ENCODE measurements at places on chromosomes 2 and 18.
A peak's percentile ranks its signal among the peaks of the same experiment; 100 is the strongest.

- no peak for DNase-seq
These were observed 91.8 kb downstream of the CABLES1 start for GRCh38 chr18:23226930-23227725.

DNA sequence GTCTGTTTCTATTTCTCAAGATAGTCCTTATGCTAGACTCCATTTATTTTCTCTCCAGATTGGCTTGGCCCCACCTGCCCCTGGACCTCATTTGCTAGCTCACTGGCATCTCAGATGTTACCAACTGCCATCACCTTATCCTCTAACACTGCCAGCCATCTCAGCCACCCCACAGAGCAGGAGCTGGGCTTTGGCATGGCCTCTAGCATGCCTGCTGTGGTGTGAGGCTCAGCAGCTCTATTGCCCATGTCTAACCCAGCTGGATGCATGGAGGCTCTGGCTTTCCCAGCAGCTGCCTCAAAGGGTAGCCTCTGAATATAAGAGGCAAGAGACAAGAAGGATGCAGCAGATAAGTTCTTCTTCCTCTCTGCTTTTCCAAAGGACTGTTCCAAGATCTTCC is 373.4 kb downstream of the TNS1 start:
- no peak for DNase-seq

DNA sequence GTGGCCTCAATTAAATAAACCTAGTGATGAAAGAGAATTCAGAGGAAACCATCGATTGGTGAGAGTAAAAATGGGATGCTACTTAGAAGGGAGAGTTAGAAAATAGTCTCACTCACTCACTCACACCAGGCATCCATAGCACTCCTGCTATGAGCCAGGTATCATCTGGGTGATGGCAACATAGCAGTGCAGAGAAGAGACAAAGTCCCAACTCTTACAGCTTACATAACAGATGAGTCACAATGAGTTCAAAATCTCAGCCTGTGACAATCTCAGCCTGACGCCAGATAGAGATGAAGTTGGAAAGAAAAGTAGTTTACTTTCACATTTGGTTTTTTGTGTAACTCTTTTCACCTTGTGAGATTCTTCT is 55.4 kb upstream of the THOC1 start:
- no peak for DNase-seq

GRCh38 chr18:63368611-63369010 is 1.6 kb upstream of the KDSR start:
- no peak for DNase-seq

DNA sequence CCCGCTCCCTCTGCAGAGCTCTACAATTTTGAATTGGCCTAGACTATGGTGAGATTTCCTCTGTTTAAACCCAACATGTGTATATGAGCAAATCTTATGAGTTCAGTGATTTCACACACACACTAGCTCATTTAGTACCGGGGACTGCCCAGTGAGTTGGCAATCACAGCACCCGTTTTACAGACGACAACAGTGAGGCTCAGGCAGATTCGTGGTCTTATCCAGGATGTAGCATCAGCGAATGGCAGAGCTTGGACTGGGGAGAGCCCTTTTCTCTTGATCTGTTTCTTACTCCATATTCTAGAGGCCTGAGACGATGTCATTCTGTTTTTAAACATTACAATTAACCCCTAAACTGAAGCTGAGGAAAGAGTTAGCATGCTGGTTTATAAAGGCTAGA is 419.9 kb downstream of the NBAS start:
- no peak for DNase-seq

- no peak for DNase-seq
These were observed 533 bp downstream of the HPCAL1 start for GRCh38 chr2:10303181-10303693.

DNA sequence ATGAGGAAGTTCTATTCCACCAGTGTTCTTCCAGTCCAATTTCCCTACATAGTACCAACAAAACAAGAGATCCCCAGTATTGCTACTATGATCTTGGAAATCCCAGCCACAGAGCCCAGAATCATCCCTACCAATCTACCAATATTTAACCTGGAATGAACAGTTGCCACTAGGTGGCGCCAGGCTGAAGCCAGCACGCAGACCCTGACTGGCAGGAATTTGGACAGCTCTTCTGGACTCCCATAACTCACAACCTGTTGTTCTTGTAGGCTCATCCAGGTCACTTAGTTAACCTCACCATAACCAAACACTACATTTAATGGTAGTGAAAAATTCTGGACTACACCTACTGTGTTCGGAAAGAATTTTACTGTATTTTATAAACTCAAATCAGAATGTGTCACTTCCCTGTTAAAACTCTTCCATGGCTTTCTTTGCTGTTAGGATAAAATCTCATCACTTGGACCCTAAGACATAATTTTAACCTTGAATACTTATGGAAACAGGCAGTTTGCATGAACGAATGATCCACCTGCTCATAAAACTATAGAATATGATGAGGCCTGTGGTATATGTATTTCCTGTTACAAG is 59.8 kb upstream of the SLC38A11 start:
- peak; percentile 60 for DNase-seq

GRCh38 chr2:172931918-172932520 is 143.6 kb upstream of the MAP3K20 start:
- peak; percentile 81 for DNase-seq

- no peak for DNase-seq
These were observed 95.5 kb downstream of the THNSL2 start for GRCh38 chr2:88265352-88266303.

DNA sequence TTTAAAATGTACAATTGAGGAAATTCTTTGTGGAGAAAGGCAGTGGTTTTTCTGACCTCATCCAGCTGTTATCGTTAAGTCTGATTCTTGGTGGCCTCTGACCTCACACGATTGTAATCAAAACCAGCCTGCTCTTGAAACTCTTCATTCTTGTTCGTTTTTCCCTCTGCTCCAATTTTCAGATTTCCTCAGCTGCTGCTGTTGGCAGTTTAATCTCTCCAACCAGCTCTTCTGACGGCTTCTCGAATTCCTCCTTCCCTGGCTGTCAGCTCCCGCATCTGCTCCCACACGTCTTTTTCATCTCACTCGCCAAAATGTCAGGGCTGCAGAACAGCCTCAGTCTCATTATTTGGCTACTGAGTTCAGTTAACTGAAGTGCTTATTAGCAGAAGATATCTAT is 136.1 kb downstream of the DCDC2C start:
- peak; percentile 40 for DNase-seq

GRCh38 chr2:96306370-96306769 is 1.0 kb upstream of the SNRNP200 start:
- DNase-seq, result no peak

All from head of caudate nucleus (tissue), 42 donors.